ENCODE measurements at places on chromosomes 7 and 10.

DNA sequence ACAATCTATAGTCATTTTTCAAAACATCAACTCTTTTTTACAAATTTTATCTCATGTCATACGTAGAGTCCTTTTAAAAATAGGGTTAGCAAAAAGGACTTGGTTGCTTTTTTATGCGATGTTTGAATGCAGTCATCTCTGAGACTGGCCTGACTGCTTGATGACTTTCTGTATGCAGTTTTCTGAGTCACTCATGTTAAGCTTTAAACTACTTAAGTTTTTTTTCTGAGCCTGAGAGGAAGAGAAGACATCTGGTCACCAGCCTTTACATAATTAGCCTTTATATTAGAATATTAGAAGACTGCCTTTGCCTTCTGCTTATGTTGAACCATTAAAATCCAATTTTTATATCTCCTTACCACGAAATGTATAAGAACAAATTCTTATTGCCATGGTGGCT, 834.4 kb upstream of the MBL2 start:
- DNase-seq = no peak

GRCh38 chr10:97701438-97702069, 12.0 kb upstream of the MARVELD1 start:
- DNase-seq = no peak

DNA sequence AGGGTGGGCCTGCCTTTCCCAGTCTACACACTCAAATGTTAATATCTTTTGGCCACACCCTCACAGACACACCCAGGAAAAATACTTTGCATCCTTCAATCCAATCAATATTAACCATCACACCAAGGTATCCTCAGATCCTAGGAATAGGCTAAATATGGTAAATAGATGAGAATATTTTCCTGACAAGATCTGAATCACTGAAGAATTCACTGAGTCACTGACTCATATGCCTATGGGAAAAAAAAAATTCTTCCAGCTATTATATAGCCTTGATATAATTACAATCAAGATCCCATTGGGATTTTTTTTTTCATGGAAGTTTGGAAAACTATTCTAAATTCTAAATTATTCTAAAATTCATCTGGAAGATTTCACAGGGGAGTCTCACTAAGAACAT, 65.8 kb downstream of the INHBA start:
- DNase-seq = no peak

- no peak for DNase-seq
These were observed 465.6 kb downstream of the PLXNA4 start for GRCh38 chr7:132110692-132111091.

- no peak for DNase-seq
These were observed 101.1 kb upstream of the RET start for GRCh38 chr10:42975558-42976340.

DNA sequence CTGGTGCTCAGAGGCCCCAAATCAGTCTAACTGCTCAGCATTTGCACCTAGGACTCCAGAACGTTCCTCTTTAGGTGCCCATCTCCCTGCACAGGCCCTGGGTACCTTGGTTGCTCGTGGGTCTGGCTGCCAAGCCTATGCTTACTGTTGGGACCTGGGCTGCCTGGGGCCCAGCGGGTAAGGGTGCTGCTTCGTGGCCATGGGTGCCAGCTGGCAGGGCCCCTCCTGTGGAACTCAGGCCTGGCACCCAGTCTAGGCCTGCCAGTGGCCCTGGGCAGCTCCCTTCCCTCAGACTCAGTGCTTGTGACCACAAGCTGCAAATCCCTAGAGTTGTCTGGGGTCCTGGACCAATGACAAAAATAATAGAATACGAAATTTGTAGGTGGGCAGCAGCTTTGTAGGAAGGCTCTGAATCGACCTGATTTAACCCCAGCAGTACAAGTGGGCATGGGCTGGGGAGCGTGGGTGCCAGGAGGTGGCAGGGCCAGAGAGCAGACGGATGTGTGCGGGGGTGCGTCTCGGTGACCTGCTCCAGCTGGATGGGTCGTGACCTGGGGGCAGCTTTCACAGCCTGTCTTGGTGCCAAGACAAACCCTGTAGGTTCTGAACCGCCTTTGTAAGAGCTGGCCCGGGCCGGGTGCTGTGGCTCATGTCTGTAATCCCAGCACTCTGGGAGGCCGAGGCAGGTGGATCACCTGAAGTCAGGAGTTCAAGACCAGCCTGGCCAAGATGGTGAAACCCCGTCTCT, 69.7 kb downstream of the MKI67 start:
- DNase-seq = no peak

GRCh38 chr7:2261611-2262010, 19.6 kb downstream of the NUDT1 start:
- no peak for DNase-seq

GRCh38 chr7:118839515-118839914, 615.0 kb downstream of the ANKRD7 start:
- DNase-seq = no peak

GRCh38 chr7:142385491-142386340, 127.9 kb upstream of the PRSS58 start:
- no peak for DNase-seq

GRCh38 chr7:15214976-15215375, 312.4 kb upstream of the DGKB start:
- peak; percentile 3 for DNase-seq

GRCh38 chr7:66301737-66302136, 96.6 kb downstream of the TPST1 start:
- no peak for DNase-seq

DNA sequence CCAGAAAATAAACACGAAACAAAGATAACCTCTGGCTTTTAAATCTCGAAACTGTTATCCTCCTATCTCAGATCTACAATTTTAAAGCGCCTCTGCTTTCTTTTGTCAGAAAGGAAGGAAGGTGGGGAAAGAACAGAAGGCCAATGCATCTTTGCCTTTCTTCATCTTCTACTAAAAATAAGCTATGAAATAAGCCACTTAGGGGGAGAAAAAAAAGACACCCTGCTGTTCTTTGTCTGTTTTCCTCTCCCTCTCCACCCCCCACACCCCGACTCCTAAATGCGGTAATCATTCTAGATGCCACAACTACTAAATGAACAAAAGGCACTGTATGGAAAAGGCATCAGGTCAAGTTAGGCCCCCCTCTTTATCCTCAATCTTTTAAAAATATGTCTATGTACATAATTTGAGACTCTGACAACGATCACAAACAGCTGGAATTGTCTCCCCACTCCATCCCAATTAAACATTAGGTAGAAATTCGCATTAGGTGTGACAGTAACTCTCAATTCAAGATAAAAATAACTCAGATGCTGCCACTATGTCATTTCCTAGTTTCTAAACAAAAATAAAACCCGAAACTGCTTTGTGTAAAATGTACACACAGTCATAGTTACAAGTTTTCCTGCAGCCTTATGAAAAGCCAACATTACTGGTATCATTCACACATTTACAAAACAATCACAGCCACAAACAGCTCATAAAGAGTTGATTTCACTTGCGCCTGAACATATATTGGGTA, 2.4 kb downstream of the UBE2H start:
- DNase-seq = no peak

DNA sequence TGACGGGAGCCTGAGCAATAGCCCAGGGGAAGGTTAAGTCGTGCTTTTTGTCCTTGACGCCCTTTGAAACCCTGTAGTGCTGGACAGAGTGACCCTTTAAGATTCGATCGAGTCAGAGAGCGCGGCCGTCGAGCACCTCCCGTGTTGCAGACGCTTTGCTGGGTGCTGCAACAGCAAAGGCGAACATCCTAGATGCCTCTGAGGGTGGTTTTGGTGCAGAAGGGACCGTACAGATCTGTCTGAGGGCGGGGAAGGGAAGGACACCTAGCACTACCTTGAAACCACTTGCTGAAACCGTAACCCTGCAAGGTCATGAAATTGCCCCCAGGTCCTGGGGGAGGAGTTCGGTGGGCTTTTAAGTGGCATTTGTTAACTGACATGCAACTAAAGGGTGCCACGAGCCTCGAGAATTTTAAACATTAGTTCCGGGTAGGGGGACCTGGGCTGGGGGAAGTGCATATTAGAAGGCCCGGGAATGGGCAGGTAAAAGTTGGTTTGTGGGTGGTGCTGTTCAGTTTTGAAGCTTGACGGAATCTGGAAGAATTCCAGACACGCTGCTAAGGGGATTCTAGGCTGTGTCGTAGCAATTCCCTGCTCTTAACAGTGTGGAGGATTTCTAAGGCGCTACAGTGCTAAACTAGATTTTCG, 786 bp downstream of the ATP5F1C start:
- DNase-seq = no peak

DNA sequence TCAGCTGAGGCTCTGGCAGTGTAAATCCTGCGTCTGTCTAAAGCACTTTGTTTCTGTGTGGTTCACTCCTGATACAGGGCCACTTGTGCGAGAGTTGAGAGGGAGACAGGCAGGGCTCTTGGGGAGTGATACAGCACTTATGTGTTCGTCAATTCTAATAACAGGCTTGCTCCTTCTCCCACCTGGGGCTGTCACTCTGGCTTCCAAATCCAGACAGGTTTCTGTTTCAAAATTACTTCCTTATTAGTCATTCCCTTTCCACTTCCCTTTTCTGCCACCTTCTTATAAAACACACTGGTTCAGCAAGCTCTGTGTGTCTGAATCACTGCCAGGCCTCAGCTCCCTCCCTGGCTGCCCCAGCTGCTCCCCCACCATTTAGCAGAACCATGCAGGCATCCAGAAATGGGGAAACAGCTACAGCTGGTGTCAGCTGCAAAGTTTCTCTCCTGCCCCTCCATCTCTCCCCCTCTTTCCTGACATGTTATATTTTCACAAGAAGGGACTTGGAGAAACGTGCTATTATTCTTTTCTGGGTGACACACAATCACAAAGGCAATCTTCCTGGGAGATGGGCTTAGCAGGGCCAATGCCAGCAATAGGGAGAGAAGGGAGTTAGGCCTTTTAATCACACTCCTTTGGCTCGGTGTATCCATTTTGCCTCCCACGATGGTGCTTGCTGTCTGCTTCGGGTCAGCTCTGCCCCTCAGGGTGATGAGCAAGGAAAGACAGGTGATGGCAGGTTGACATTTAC, 58.4 kb upstream of the ZNRF2 start:
- DNase-seq = no peak

- DNase-seq = no peak
These were observed 11.7 kb downstream of the AASS start for GRCh38 chr7:122132341-122132740.

GRCh38 chr7:135664046-135664589, 1.8 kb downstream of the STMP1 start:
- no peak for DNase-seq

- no peak for DNase-seq
These were observed 17.5 kb upstream of the CDK1 start for GRCh38 chr10:60760711-60761210.

GRCh38 chr7:157674027-157674714, 337.4 kb downstream of the DNAJB6 start:
- DNase-seq = no peak

DNA sequence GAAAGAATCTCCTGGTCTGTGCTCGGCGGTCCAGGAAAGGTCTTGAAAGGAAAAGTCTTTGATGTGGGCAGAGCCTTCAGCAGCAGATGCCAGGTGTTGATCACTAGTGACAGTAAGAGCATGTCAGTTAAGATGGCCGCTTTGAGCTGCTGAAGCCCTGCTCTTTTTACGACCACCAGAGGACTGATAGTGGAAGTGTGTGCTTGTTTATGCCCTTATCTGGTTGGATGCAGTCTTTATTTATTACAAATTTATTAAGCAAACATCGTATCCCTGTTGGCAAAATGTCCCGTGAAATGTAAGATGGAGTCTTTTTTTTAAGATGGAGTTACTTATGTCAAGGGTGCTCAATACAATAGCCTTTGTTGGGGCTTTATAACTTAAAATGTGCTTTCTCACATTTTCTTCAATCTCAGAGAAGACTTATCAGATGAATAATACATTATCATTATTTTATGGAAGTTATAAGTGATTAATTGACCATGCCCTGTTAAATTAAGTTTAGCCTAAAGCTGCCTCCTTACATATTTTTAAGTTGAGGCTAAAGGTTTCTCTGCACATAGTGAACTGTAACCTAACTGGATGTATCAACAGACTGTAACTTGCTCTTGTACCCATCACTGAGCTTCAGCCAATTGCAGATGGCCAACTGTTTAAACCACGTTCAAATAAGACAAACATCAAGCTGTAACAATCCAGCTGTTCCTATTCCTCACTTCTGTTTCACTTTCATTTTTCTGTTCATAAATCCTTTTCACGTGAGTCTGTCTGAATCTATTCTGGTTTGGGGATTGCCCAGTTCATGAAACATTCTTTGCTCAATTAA, 97.4 kb upstream of the PIK3CG start:
- DNase-seq = no peak

DNA sequence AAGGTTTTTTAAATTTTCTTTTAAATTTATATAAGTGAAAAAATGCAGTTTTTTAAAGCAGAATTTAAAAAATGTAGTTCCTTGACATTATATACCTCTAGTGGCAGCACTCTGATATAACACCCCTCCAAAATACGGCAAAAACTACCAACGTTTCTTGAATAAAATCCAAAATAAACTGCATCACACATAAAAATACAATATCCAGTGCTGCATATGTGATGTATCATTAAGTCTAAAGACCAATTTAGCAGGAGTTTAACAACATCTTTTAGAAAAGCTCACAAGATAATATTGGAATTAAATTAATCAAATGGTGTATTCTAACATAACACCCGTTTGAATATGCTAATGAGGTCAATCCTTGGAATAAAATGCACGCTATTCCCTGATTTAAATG, 1.4 kb downstream of the TCERG1L start:
- no peak for DNase-seq

DNA sequence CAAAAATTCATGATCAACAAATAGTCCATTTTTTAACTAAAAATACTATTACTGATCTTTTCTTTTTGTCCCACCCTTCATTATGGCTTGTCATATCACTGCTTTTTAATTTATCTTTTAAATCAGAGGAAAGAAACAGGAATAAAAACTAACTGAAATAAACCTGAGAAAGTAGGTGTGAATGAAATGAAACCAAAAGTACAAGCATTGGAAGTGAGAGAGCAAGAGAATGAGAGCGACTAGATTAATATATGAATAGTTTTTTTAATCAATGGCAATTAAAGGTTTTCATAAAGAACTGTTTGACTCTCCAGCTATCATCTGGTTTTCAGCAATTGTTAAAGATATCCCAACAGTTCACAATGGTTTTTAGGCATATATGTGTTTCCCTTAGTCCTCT, 137.8 kb downstream of the SPAG6 start:
- DNase-seq = no peak

- no peak for DNase-seq
These were observed 398.9 kb downstream of the RPS24 start for GRCh38 chr10:78432583-78432982.

GRCh38 chr10:8418631-8419030, 364.1 kb downstream of the GATA3 start:
- DNase-seq = peak; percentile 82

DNA sequence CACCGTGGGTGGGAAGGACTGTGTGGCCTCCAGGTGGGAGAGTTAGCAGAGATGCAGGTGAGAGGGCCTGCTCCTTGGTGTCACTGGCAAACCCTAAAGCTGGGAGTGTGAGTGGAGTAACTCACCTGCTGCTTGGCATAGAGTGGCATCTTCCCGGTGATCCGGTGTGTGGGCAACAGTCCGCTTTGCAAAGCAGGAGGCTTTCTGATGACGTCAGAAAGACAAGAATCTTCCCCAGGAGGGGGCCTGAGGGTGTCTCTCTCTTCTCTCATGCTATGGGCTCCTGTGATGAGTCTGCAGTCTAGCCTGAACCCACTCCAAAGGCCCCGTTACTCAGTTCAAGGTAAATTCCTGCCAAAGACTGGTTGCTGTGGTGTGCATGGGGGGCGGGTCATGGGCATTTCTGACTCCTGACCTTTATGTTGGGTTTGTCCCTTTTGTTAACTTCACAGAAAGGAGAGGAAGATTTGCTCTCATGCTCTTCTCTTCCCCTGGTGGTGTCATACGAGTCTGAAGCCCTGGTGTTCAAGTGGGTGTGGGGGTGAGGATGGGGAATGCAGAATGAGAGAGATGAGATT, 187.9 kb downstream of the GATA3 start:
- DNase-seq = no peak

- no peak for DNase-seq
These were observed 140.5 kb upstream of the BTBD16 start for GRCh38 chr10:122130474-122131110.

All from BJ (cell line).